ENCODE measurements at places on chromosomes 16 and 17.
A peak's percentile ranks its signal among the peaks of the same experiment; 100 is the strongest.

GRCh38 chr17:29593591-29594518, 923 bp downstream of the ANKRD13B start:
- no peak for DNase-seq

DNA sequence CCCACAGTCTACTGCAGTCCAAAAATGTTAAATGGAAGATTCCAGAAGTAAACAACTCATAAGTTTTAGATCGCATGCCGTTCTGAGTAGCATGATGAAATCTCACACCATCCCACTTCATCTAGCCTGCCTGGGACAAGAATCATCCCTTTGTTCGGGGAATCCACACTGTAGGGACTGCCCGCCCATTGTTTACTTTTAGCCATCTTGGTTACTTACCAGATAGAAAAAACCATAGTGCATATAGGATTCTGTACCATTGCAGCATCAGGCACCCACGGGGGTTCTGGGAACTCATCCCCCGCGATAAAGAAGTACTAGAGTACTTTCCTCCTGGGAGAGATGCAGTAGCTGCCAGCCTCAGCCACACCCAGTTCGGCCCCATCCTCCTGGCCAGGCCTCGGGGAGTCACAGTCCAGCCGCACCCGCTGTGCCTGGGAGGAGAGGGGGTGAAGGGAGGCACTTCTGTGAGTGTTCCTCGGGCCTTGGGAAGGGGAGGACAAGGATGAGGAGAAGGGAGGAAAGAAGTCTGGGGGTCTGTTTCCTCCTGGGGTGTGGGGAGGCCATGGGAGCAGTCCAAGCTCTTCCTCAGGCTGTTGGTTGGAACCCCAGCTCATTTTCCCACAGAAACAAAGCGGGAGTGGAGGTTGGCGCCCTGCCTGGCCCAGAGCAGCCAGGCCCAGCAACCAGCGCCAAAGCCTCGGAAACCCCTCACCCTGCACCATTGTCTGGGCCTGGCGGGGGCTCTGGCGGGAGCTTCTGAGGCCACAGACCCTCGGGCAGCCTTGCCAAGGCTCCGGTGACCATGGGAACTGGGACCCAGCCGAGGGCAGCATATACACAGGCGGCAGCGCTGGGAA, 8.9 kb downstream of the TRIM47 start:
- no peak for DNase-seq

- no peak for DNase-seq
These were observed 2.3 kb downstream of the MT2A start for GRCh38 chr16:56610609-56611111.

DNA sequence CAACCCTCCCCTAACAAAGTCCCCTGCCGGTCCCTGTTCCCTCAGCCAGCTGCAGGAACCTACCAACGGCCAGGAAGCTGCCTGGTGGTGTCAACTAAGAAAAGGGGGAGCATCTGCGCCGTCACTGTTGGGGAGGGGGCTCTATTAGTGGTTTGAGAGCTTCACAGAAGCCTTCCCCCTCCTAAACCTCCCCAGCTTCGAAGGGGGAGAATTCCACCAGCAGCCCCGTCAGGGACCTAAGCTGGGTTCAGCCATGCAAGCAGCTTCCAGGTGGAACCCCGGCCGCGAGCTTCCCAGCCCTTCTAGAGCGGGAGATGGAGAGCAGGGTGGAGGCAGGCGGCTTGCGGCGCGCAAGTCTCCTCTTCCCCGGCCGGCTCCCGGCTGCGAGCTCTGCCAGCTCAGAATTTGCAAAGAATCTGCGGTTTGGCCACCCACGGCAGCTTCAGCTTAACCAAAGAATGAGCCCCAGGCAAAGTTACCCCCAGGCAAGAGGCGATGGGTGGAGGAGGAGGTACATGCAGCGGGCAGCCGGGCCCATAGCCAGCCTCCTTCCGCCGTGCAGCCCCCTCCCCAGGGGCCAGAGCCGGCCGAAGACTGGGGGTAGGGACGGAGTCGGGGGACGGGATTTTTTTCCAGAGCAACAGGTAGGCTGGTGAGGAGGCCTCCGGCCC, 33.7 kb downstream of the DDX19A start:
- peak; percentile 59 for DNase-seq

GRCh38 chr16:49463529-49463928, 89.9 kb downstream of the C16orf78 start:
- peak; percentile 88 for DNase-seq

GRCh38 chr17:66579556-66579955, 255.4 kb upstream of the CACNG5 start:
- no peak for DNase-seq

- peak; percentile 21 for DNase-seq
These were observed 20.8 kb downstream of the ABCC1 start for GRCh38 chr16:15970202-15970601.

GRCh38 chr17:79696610-79696982, 34.1 kb upstream of the ENPP7 start:
- no peak for DNase-seq

DNA sequence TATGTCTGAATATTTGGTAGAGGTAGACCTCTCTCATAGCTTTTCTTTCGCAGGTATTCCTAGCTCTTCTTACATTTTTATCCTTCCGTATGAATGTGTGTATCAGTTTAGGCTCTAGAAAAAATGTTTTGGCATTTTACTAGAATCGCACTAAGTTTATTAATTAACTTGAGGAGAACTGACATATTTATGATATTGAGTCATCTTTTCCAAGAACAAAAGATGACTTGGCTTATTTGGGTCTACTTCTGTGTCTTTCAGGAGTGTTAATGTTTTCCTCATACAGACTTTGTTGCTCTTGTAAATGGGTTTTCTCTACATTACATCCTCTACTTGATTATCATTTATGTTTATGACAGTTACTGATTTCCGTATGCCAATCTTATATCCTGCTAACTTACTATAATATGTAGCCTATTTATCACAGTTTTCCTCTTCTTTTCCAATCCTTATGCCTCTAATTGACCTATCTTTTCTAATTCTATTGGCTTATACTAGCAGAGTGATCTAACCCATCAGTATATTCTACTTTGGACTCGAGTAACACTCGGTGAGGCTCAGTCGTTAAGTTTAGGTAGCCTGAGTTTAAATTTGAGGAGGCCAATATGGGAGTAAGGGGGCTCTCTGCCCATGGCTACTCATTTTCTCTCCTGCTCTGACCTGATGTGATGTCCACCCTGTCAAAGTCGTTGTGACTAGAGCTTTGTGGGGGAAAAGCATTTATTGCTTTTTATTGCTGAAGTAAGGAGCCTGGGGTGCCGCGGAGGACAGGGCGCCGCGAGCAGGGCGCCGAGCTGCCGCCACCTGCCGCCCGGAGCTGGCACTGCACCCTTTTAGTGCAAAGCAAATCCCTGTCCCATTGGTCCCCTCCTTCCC, 20.0 kb downstream of the ST6GALNAC1 start:
- peak; percentile 79 for DNase-seq

DNA sequence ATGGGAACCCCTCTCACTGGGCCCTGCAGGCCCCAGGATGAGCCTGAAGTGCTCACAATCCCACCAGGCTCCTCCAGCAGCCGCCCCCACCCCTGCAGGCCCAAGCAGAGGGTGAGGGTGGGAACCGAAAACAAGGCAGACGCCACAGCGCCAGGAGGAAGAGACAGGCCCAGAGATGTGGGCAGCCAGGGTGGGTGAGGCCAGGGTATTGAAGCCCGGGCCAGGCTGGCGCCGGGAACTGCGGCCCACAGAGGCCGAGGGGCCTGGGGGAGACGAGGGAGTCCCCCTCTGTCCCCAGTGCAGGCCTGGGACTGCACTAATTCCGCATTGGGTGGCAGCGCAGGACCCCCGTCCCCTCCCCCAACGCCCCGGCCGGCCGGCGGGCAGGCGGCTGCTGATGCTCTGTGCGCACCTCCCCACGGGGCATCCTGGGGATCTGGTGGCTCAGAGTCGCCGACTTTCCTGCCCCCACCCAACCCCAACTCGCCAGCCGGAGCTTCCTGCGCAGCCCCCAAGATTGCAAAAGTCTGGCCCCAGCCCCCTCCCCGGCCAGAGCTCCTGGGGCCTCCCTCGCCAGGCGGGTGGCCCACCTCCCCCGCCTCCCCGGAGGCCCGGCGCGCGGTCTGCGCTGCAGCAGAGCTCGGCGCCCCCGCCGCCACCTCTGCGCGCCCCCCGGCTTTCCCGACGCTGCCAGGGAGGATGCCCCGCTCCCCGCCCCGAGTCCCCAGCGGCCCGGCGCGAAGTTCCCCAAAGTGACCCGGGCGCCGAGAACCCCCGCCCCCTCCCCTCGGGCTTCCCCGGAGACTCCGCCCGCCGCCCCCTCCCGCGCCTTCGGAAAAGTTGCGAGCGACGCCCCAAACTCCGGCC, 107.8 kb downstream of the ENGASE start:
- no peak for DNase-seq

DNA sequence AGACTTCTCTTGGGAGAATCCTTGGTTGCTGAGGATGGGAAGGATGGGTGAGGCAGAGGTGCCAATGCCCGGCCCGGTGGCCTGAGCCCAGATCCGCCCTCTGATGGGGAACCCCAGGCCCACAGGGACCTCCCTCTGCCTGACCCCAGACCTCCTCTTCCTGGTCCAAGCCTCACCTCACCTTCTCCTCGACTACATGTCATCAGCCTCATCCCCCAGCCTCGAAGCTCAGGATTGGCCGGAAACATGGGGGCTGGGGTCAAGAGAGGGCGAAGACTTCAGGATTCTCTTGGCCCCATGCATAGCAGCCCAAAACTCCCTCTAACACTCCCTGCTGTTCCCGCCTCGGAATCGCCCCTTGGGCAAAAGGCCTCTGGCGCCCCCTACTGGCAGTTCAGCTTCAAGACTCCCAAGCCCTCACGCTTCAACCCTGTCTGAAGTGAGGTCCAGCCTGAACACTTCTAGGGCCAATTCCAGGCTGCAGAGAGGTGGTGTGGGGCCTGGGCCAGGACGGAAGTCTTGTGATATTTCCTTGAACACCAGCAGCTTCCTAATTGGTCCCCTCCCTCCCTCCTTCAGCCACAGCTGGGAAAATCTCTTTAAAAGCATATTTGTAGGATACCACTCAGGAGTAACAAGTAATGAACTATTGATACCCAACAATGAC, 47.2 kb downstream of the ARHGAP27 start:
- DNase-seq = peak; percentile 86

GRCh38 chr17:1001640-1002411, 4.9 kb downstream of the TIMM22 start:
- no peak for DNase-seq

- DNase-seq = no peak
These were observed 4.3 kb upstream of the CCL7 start for GRCh38 chr17:34265711-34266110.

- no peak for DNase-seq
These were observed 9.5 kb downstream of the STH start for GRCh38 chr17:46008591-46008990.

GRCh38 chr16:9597967-9598730, 506.7 kb downstream of the HAPSTR1 start:
- DNase-seq = no peak

DNA sequence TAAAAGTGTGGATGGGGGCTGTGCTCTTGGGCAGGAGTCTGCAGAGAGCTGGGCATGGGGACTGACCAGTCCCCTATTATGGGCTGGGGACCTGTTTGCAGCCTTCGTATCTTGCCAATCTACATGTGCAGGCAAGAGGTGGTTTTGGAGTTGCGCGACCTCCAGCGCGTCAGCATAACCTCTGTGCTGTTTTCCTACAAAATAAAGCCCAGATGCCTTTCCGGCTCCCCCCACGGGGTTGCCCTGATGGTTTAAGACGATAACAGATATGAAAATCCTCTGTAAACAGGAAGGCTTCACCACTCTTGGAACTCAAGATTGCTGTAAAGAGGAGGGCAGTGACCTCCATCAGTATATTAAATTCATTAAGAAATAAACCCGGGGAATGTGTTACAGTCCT, 16.5 kb upstream of the SPPL2C start:
- no peak for DNase-seq

DNA sequence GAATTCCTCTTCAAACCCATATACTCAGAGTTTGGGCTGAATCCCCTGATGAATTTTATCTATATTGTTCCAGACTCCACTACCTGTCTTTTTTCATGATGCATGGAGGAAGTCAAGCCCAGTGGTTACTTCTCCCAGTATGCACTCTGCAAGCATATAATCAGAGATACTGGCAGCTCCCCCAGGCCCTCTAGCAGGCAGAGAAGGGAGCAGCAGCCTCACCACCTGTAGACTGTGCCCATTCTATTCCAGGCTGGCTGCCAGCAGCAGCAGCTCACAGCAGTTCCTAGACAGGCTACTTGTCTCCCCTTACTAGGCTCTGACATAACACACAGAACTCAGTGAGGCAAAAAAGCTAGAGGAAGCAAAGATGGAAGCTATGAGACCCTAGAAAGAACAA, 3.4 kb downstream of the MKS1 start:
- no peak for DNase-seq

DNA sequence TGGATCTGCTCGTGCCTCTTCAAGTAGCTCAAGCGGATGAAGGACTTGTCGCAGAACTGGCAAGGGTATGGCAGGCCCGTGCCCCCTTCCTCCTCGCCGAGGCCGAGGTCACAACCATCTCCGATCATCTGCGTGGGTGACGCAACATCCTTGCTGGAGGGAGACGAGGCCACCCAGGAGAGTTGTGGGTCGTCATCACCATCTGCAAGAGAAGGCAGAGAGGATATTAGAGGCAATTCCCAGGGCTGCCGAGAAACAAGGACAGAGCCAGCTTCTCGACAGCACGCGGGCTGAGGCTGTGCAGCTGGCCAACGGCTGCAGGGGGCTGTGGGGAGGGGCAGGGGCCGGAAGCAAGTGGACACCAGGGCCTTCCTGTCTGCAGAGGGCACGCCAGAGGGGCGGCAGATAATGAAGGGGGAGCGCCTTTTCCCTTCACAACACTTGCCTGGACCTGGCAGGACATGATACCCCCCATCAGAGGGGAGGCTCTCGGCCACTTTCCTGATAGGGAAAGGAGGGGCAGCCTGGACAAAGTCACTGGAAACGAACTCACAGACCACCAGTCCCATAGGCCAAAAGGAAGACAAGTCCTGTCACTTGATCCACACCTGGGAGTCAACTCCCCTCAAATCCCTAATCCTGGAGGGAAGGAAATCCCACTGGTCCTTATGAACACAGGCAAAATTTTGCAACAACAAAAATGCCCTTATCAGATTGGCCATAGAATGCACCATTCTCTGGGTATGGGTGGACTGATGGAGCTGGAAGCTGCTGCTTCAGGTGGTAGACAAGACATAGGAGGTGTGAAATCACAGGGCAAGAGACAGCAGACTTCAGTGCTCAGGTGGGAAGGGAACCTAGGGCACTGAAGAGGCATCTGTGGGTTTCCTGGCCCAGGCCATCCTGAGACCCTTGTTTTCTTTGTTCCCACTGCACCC, 217.0 kb downstream of the ZNF423 start:
- DNase-seq = no peak

DNA sequence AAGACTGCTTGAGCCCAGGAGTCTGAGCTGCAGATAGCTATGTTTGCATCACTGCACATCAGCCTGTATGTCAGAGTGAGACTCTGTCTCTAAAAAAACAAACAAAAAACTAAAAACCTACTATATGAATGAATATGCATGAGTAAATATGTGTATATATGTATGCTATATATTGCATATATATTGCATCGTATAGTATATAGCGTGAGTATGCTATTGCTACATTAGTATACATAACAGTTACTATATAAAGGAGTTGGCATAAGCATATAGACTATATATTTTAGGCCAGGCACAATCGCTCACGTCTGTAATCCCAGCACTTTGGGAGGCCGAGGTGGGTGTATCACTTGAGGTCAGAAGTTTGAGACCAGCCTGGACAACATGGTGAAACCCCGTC, 16.1 kb downstream of the DDX42 start:
- DNase-seq = no peak
